Jurkat, Clone E6-1 (cell line): ENCODE measurements at places on chromosomes 6 and 20.

DNA sequence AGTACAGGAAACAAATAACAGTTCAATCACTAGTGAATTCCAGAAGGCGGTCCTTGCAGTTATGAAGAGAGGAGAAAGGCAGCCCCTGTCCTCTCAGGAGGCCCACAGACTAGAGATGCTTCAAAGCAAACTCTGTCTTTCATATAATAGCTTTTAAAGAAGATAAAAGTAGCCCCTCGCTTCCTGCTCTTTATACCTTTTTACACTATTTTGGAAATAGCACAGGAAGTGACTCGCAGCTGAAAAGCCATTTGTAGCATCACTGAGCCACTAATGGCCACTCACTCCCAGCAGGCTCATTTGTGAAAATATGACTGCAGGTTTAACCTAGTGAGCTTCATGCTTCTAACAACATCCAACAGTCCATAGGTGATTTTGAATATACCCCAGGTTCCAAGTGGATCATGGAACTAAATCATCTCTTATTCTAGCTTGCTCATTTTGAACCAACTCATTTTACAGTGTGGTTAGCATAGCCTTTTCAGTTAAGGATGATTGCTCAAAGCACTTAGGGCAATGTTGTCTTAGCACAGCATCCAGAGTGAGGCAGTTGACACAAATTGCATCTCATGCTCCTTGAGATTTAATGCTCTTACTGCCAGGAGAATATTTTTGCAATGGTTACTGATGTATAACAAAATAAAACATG is 136.0 kb upstream of the NRSN1 start:
- DNase-seq, result no peak

DNA sequence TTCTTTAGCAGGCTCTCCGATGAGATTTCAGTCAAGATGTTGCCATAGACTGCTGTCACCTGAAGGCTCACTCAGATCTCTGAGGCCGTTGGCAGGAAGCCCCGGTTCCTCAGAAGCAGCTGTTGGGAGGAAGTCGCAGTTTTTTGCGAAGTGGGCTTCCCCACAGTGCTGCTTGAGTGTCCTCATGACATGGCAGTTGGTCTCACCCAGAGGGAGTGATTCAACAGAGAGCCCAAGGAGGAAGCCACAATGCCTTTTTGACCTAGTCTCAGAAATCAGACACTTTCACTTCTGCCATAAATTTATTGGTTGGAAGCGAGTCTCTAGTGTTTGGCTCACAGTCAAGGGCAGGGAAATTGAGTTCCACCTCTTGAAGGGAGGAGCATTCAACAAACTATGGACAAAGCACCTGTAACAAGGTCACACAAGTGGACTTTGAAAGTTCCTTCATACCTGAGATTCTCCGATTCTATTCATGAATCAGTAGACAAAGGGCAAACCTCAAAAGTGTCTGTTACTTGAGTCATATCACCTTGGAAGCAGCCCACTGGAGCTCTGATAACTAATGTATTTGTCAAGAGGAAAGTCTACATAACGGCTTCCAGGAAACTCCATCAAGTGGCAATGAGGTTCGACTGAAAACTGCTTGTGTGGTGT is 208.3 kb downstream of the TASP1 start:
- peak; percentile 78 for DNase-seq

GRCh38 chr6:160421854-160422253 is 73.7 kb downstream of the SLC22A3 start:
- DNase-seq, result no peak

DNA sequence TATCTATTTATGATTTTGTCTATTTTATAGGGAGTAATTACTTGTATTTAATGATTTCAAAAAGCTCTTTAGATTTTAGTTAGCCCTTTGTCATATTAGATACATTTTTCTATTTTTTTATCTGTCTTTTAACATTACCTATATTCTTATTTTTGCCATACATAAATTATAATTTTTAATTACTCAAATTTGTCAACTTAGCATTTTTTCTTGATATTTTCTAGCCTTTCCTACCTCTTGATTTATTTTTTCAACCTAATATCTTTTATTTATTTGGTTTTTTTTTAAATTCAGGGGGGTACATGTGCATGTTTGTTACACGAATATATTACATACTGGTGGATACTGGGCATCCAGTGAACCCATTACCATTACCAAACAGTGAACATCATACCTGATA is 114.3 kb upstream of the F13A1 start:
- DNase-seq, result no peak

- DNase-seq, result no peak
Measured at GRCh38 chr6:140537834-140538705, 1163.6 kb upstream of the CITED2 start.

DNA sequence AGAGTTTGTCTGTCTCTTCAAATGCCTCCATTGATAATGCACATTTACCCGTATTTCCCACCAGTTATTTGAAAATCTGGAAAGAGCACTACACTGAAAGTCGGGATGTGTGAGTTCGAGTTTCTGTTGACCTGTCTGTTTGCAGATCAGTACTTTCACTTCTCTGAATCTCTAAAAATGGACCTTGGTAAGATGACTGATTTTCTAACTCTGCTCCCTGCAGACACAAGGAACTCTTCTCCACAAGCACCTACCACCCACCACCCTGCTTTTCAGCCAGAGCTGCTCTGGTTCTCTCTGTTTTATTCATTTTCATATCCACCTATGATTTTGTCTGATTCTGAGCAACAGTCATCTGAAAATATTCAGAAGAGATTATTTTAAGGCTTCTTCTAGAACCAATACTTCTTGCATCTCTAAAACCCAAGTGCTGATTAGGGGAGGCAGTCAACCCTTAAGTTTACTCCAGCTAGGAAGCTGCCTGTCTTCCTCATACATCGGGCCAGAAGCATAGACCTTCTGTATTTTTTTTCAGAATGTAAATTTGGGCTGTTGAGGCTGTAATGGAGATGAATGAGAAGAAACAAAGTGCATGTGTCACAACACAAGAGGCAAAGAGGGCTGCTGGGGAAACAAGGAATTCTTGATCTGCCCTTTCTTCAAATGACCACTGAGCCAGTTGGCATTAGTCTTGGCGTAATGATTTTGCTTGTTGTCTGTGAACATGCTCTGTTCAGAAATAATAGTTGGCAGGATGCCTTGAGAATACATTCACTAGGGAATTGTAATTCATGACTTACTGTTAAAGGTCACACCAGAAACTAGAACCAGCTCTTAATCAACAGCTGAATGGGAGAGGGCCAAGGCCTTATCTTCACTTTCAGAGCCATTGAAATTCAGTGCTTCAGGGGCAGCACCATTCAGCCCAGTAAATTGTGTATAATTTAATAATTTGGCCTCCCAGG is 85.4 kb upstream of the MYLIP start:
- DNase-seq, result no peak

DNA sequence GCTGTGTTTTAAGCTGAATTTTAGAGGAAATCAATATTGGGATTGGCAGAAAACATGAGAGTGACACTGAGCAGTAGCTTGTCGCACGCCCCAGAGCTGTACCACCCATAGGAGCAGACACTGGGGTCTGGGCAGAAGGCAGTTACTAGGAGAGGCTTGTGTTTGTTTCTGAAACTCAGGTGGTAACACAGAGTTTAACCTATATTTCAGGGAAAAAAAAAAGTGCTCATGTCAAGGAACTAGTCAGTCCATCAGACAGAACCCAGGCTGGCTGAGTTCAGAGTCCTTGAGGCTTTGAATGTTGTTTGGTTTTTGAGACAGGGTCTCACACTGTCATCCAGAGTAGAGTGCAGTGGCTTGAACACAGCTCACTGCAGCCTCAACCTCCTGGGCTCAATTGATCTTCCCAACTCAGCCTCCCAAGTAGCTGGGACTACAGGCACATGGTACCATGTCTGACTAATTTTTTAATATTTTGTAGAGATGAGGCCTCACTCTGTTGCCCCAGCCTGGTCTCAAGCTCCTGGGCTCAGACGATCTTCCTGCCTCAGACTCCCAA is 6.6 kb downstream of the SLC22A1 start:
- DNase-seq, result no peak

GRCh38 chr6:31952140-31952805 is 6.4 kb downstream of the CFB start:
- DNase-seq, result no peak

GRCh38 chr6:141244366-141244765 is 888.4 kb upstream of the GJE1 start:
- no peak for DNase-seq

DNA sequence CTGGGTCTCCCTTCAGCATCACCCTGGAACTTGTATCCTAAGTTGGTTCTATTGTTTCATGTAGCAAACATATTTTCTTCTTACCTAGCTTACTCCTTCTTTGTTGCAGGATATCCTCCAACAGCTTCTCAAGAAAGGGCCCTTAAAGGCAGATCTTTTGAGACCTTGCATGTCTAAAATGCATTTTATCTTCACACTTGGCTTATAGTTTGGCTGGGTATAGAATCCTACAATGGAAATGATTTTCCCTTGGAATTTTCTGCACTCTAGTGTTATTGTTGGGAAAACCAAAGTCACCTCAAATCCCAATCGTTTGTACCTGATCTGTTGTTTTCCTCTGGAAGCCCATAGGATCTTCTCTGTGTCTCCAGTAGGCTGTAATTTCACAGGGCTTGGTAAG is 12.1 kb upstream of the TGM6 start:
- no peak for DNase-seq

DNA sequence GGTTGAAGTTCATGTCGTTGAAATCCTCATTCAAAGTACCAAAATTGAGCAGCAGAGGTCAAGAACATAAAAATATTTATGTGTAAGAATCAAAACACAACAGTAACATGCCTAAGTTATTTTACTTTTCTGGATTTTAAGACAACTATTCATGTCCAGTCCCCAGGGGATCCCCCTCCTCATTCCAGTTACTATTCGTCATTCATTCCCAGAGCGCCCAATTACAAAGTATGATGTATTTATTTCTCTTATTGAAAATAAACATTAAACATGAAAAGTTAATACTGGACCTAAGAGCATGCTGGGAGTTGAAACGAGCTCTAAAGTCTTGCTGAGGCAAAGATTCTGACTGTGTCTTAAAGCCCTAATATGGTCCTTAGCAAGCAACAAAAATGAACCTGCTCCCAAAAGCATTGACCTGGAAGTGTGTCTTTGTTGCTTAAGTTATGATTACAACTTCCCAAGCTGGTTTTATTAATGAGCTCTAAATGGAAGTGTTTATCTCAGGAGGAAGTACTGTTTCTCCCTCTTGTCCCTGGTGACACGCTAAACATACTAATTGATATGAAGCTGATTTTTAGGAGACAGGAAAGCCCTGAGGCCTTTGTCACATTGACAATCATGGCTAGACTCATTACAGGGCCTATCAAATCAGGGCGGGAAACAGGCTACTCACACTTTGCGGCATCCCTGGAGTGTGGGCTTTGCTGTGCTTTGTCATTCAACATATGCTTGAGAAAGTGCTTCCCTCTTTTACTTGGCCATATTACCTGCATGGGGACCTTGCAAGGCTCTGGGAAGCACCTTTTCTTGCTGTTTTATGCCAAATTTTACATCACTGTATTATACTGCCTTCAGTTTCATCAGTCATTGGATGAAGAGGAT is 192.2 kb upstream of the DTNBP1 start:
- no peak for DNase-seq

DNA sequence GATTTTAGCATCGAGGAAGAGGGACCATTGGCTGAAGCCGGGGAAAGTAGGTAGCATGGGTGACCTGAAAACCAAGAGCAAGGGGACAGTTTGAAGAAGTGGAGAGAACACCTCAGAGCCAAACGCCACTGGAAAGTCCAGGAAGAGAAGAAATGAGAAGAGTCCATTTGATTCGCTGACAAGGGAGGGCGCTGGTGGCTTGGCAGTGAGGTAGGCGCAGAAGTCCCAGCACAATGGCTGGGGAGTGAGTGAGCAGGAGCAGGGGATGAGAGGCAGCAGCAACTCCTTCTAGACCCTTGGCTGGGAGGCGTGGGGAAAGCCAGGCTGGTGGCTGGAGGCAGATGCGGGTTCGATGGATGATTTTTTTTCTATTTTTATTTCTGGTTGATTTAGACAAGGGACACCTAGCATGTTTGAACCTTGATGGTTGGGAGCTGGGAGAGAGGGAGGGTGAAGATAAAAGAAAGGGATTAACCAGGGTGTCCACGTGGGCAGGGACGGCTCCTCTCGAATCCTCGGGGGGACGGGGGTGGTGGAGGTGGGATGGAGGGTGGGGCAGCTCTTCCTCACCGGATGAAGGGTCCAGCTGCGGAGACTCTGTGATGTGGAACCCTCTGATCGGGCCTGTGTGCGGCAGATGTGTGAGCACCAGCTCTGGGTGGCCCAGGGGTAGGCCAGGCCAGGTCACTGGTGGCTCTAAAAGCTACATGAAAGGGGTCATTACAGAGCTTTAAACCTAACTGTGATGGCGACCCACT is 164.2 kb downstream of the NFATC2 start:
- DNase-seq, result no peak

GRCh38 chr6:157637941-157638662 is 184.9 kb upstream of the SNX9 start:
- no peak for DNase-seq

DNA sequence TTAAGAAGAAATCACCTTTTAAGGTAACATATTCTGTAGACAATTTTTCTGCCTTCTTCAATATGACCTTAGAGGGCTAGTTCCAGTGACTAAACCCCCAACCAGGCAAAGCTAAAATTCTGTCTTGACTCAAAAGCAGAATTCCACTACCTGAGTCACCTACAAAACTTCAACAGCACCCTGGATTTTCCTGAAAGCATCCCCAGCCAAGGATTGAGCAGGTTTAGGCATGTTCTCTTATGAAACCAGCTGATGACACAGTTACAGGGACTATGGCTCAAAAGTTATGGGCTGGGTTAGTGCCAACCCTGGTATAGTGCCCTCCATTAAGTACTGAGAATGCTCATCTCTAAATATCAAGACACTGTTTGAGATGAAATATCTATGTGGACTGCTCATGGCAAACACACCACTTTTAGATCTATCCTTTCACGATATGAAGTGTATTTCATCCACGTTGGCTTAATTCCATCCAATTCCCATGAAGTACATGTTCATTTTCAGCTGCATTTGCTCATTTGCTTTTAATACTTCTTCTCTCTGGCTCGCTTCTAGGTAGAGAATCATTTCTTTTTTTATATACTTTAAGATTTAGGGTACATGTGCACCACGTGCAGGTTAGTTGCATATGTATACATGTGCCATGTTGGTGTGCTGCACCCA is 53.6 kb upstream of the TNFAIP3 start:
- no peak for DNase-seq

DNA sequence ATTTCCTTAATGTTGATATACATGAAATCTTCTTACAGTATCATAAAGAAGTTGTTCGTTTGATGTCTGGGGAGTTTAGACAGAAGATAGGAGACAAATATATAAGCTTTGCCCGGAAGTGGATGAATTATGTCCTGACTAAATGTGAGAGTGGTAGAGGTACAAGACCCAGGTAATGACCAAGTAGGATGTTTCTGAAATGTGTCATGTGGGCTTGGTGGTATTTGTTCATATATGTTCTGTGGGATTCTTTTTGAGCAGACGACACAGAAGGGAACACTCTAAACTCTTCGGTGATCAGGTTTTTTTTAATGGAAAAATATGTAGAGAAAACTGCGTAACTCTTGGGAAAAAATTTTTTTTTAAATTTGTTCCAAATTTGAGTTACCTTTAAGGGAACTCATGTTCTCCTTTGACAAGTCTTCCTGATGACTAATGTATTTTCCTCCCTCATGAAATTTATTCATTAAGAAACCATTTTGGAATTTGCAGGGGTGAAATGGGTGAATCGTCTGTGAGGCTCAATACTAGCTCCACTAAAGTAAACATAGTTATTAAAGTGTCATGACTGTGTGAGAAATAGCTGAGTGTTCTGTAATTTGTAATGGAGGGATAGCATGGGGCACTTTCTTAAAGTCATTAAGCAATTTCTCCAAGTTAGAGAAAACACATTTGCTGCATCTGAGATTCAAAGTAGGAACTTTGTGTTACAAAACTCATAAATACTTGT is 100.6 kb downstream of the MAP3K4 start:
- no peak for DNase-seq

- DNase-seq, result no peak
Measured at GRCh38 chr6:158061709-158062461, 80.2 kb downstream of the SYNJ2 start.
